ENCODE measurements at places on chromosomes 11 and 22.

- no peaks in the 10 kb centered on the region for H3K36me3 ChIP-seq
- no peak for DNase-seq
- H3K4me1 ChIP-seq, result no peaks in the 10 kb centered on the region
- H3K27ac ChIP-seq, result no peak overlapping the region
Measured at GRCh38 chr11:126011754-126012153, 50.9 kb downstream of the CDON start.

GRCh38 chr11:65213322-65214211 lies 31.8 kb downstream of the CAPN1 start:
- peaks cover 11% of the 10 kb centered on the region for H3K4me1 ChIP-seq
- H3K4me3 ChIP-seq, result no peak overlapping the region
- H3K27me3 ChIP-seq, result no peaks in the 10 kb centered on the region
- DNase-seq, result no peak
- H3K27ac ChIP-seq, result no peak overlapping the region

- H3K4me3 ChIP-seq, result no peak overlapping the region
- no peaks in the 10 kb centered on the region for H3K27me3 ChIP-seq
- H3K27ac ChIP-seq, result no peak overlapping the region
- no peaks in the 10 kb centered on the region for H3K36me3 ChIP-seq
Measured at GRCh38 chr11:68643585-68643984, 40.8 kb upstream of the GAL start.

DNA sequence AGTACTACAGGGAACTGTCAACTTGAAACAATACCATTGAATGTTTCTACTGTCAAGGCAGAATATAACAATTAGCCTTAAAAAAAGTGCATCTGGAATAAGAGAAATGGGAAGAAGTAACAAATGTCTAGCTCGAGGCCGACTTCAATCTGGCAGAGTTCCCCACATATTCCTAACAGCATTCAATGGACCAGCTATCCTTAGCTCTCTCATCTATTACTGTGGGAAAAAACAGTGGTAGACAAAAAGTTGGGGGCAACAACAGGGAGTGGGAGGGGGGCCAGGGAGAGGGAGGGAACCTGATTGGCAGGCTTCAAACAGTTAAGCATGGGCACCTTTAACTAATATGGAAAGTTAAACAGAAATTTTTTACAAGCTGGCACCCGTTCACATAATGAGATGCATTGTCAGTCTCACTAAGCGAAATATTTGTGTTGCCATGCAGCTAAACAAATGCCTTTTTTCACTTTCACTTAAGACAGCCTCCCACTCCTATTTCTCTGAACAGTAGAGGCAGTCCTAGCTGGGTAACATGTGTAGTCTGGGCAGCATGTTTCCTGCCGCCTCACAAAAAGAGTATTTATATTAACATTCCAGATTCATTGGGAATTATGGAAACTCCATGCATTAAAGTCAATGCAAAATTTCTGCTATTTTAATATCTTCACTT lies 62.2 kb upstream of the SOX6 start:
- no peaks in the 10 kb centered on the region for H3K4me1 ChIP-seq
- DNase-seq, result no peak
- H3K4me3 ChIP-seq, result no peak overlapping the region
- no peaks in the 10 kb centered on the region for H3K36me3 ChIP-seq

DNA sequence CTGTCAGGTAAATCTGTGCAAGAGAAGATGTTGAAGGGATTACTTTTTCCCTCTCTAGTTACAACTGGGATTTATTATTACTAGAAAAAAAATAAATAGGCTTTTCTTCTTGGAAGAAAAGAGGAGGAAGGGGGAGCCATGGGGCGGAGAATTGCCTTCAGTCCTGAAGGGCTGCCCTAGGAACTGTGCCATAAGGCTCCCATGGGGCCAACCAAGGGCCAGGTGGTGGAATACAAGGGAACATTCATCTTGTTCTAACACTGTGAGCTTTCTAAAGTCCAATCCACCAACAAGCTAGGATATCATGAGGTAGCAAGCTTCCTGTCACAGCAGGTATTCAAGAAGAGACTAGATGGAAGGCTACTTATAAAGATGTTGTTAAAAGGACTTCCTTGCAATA lies 24.8 kb upstream of the NRIP3 start:
- H3K27ac ChIP-seq, result no peak overlapping the region
- no peaks in the 10 kb centered on the region for H3K4me1 ChIP-seq
- H3K27me3 ChIP-seq, result no peaks in the 10 kb centered on the region
- DNase-seq, result no peak
- no peaks in the 10 kb centered on the region for H3K36me3 ChIP-seq
- no peak overlapping the region for H3K4me3 ChIP-seq

DNA sequence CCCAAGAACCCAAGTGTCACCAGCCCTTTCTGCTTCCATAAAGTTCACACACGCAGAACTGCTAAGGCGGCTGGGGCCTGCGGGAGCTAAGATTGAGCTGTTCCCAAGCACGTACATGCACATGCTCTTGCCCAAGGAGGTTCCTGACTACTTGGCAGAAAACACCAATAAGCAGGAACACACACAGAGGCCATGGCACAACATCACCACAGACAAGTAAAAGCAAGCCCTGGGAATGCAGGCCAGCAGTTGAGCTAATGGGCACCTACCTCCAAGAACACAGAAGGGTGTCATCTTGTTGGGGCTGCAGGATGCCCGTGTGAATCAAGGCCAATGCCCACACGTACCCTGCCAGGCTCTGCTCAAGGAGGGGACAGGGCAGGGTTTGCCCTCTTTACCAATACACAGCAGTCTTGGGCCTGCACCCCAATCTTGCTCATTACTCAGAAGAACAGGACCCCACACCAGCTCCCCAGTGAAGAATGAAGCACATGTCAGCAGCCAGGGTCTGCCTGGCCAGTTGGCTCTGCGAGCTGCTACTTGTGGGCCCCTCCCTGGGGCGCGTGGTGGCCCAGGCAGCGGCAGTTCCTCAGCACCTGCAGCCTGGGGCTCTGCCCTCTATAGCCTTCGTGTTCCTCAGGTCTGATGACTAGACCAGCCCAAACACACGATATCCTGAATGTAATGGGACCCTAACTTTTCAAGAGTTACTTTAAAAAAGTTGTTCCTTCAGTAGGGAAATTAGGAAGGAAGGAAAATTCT lies 32.3 kb upstream of the CYP2D6 start:
- H3K4me3 ChIP-seq, result no peak overlapping the region
- no peaks in the 10 kb centered on the region for H3K4me1 ChIP-seq
- no peak for DNase-seq
- peaks cover 10% of the 10 kb centered on the region for H3K36me3 ChIP-seq
- H3K27ac ChIP-seq, result no peak overlapping the region
- H3K27me3 ChIP-seq, result no peaks in the 10 kb centered on the region

DNA sequence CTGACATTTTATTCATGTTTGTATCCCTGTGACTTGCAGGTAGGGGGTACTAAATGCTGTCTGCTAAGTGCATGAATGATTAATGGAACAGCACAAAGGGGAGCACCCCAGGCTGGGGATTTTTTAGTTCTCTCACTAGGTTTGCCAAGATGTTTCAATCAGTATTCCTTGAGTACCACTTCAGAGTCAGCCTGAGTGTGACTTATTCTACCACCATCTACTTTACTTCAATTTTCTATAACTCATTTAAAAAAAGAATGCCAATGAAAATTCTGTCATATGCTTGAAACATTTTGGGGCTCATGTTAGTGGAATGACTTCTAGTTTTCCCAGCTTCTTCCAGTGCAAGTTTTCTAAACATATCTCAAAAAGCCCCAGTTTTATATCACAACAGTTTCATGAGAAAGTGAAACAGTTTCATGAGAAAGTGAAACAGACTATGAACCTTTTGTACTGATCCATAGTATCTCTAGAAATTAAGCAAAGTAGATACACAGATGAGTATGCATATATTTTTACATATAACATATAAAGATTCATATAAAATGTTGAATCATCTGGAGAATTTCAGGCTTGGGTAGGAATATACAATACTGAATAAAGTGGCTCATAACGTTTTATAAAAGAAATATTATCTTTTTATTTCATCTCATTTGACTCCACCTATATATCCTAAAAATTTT lies 252.4 kb downstream of the GRM5 start:
- no peaks in the 10 kb centered on the region for H3K4me1 ChIP-seq
- H3K4me3 ChIP-seq, result no peak overlapping the region

DNA sequence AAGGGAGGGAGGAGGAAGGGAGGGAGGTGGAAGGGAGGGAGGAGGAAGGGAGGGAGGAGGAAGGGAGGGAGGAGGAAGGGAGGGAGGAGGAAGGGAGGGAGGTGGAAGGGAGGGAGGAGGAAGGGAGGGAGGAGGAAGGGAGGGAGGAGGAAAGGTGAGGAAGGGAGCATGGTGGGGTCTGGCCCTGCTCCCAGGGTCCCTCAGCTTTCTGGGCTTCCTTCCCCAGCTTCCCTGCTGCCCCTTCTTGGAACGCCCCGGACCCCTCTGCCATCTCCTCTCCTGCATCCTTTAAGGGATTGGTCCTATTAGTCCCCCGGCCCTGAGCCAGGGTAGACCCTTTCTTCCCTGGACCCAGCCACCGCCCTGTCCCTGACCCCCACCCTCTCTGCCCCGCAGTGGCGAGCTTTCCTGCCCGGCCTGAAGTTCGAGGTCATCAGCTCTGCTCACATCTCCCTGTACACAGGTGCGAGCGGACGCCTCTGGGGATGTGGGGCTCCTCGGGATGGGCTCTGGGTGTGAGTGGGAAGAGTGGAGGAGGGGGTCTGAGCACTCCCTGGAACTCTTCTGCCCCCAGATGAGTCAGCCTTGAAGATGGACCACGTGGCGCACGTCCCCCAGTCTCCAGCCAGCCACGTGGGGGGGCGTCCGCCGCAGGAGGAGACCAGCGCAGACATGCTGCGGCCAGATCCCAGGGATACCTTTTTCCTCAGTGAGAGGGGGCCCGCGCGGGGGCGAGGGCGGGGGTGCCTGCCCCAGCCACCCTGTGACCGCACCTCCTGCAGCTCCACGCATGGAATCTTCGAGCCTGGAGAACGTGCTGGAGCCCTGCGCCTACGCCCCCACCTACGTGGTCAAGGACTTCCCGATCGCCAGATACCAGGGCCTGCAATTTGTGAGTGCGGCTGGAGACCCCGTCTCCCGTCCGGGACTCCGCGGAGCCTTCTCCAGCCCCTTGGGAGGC lies 6.0 kb downstream of the B4GALNT4 start:
- peaks cover under 1% of the 10 kb centered on the region for H3K4me1 ChIP-seq
- no peak overlapping the region for H3K27ac ChIP-seq
- no peaks in the 10 kb centered on the region for H3K27me3 ChIP-seq
- H3K36me3 ChIP-seq, result no peaks in the 10 kb centered on the region

DNA sequence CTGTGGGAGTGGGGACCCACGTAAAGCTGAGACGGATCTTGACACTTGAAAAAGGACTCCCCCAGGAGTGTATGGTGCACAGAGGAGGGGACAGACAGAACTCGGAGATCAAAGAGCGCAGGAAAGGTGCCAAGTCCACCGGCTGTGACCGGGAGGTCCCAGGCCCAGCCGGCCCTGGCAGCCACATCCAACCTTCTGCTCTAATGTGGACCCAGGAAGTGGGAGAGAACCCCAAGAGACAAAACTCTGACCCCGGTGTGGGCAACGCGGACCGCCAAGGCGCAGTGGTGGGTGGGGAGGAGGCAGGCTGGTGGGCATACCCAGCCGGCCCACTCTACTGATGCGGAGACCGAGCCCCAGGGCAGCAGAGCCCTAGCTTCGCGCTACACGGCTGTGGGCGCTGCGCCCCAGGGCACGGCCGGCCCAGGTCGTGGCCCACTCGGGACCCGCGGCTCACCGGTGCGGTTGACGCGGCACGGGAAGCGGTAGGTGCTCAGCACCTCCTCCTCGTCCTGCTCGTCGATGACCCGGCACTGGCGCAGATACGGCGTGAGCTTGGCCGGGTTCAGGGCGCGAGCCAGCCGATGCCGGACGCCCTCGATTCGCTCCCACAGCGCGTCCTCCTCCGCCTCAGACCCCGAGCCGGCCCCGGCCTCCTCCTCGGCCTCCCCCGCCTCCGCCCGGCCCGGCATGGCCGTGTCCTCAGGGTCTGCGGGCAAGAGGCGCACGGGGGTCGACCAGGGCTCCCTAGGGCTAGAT lies 527 bp downstream of the CARD10 start:
- H3K36me3 ChIP-seq, result no peaks in the 10 kb centered on the region
- H3K27me3 ChIP-seq, result peaks cover 22% of the 10 kb centered on the region
- peaks cover 7% of the 10 kb centered on the region for H3K4me1 ChIP-seq
- H3K27ac ChIP-seq, result no peak overlapping the region
- H3K4me3 ChIP-seq, result no peak overlapping the region
- no peak for DNase-seq

DNA sequence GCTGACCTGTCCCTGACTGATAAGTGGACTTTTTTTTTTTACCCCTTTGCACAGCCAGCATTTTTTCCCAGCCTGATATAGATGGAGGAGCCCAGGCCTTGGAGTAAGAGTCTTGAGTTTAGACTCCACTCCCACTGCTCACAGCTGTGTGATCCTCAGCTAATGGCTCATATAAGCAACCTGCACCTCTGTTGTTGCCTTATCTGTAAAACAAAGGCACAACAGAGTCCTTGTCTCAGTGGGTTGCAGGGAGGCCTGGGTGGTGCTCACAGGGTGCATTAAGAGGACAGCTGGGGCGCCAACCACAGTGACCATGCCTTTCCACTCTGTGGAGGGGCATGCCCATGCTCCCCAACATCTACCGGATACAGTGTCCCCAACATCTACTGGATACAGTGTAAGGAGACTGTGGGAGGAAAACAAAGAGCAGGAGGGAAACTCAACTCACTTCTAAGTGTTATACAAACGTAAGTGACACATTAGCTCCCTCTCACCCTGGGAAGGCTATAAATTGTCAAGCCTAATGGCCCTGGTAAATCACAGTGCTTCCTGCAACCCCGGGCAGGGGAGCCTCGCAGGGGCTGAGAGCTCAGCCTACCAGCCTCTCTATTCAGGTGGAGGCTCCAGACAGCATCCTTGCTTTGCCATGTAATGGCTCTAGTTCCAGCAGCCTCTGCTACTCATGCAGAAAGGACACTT lies 109.5 kb downstream of the TENM4 start:
- H3K27ac ChIP-seq, result no peak overlapping the region
- H3K4me3 ChIP-seq, result no peak overlapping the region
- no peak for DNase-seq
- H3K4me1 ChIP-seq, result no peaks in the 10 kb centered on the region

GRCh38 chr11:103368145-103368544 lies 258.9 kb downstream of the DYNC2H1 start:
- H3K27me3 ChIP-seq, result no peaks in the 10 kb centered on the region
- DNase-seq, result no peak
- no peaks in the 10 kb centered on the region for H3K4me1 ChIP-seq

DNA sequence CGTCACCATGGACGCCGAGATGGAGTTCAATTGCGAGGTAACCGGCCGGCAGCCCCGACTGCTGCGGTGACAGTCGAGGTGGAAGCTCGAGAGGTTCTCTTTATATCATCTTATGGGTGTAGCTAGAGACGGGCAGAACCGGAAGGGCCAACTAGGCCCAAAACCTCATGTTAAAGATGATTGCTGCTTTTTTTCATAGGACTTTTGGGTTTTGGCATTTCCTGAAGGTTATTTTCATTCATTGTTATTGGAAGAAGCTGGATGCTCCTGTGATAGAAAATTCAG lies 585 bp downstream of the NF2 start:
- no peak for DNase-seq
- H3K4me1 ChIP-seq, result peaks cover 21% of the 10 kb centered on the region
- no peaks in the 10 kb centered on the region for H3K27me3 ChIP-seq
- H3K27ac ChIP-seq, result peak overlapping the region; percentile 88
- H3K36me3 ChIP-seq, result no peaks in the 10 kb centered on the region
- H3K4me3 ChIP-seq, result peak overlapping the region; percentile 79
